ENCODE measurements at places on chromosomes 6 and 20.

DNA sequence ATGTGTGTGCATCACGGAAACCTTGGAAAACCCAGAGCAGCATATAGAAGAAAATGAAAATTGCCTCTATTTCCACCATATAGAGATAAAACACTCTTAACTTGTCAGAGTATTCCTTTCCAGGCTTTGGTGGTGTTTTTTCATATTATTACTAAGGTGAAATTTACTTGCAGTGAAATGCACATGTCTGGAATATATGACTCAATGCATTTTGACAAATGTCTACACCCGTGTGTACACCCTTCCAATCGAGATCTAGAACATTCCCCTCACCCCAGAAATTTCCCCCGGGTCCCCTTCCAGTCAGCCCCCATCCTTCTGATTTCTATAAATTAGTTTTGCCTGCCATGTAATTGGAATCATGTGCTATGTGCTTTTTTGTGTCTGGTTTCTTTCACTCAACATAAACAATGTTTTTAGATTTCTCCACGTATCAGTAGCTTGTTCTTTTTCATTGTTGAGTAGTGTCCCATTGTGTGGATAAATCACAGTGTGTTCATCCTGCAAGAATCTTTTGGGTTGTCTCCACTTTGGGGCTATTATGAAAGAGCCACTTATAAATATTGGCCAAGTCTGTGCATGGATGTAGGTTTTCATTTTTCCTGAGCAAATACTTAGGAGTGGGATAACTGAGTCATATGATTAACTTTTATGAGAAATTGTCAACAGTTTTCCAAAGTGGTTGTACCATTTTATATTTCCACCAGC is 19.9 kb upstream of the PREX1 start:
- no peak for DNase-seq

- DNase-seq: no peak
Observed at GRCh38 chr6:42693725-42694323, 28.6 kb downstream of the PRPH2 start.

DNA sequence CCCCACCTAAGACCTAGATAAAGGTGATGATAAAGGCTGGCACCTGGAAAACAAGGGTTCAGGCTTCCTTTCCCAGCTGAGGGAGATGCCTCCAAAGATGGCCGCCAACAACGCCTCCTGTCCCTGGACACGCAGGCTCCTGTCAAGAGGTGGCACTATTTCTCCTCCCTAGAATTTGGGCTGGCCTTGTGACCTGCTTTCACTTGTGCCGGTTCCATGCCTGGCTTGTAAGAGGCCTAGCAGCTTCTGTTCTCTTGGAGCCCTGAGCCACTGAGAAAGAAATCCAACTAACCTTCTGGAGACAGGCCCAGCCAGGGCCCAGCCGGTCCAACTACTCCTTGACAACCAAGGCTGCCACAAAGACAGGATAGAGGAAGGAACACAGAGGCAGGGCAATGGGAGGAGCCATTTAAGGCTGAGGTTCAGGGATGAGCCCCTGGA is 60.2 kb upstream of the RALY start:
- no peak for DNase-seq

GRCh38 chr20:63023071-63023935 is 16.5 kb upstream of the BHLHE23 start:
- no peak for DNase-seq

- peak; percentile 34 for DNase-seq
Observed at GRCh38 chr6:113879186-113880096, 22.3 kb downstream of the MARCKS start.

GRCh38 chr20:10560686-10561085 is 113.1 kb downstream of the JAG1 start:
- DNase-seq: no peak

DNA sequence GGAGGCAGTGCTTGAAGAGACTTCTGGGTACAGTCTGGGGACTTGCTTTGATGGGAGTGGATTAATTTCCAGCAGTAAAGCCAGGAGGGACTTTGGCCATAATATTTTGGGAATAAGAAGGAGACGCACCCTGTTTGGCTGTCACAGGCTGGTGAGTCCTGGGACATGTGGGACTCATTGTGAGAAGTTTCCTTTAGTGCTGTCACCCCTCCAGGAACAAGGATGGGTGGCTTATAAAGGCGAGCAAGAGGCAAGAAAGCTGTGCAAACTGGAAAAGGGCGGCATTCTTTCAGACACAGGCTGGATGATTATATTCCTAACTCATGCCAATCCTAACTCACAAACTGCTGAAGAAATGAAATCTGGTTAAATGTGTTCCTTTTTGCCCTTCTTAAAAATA is 77.5 kb upstream of the KCNK16 start:
- no peak for DNase-seq

DNA sequence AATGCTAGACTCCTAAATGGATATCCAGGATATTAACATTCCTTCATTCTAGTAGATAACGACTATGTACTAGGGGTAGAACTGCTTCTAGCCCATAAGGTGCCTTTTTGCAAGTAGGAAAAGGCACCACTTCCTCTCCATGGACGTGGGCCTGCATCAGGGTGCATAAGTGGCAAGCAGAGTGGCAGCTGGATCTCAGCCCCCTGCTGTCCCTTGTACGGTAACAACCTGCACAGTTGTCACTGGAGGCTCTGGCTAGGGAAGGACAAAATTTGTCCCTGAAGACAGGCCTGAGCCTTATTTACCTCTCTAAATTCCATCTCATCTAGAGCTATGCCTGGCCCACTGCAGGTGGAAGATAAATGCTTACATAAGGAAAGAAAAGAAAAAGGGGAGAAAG is 42.5 kb upstream of the SAYSD1 start:
- DNase-seq: no peak

DNA sequence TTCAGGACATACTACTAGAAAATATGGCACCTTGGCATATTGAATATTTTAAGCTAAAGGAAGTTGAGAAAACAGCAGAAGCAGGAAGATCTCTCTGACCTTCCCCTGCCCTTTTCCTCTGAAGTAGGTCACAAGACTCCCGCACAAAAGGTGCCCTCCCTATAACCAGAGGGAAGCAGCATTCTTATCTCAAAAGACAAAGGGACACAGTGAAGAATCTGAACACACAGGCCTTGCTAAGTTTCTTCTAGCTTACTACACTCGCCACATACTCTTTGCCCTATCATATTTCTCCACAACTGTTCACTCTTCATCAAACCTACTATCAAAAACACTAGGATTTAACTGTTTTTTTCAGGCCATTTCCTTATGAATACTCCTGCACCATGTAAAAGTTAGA is 151.2 kb downstream of the ELOVL4 start:
- no peak for DNase-seq

GRCh38 chr6:37528541-37528940 is 28.8 kb upstream of the CCDC167 start:
- DNase-seq: no peak

GRCh38 chr20:11452326-11452725 is 465.4 kb upstream of the BTBD3 start:
- DNase-seq: no peak

GRCh38 chr6:30748851-30749540 is 4.6 kb upstream of the IER3 start:
- DNase-seq: no peak

GRCh38 chr20:2004171-2004570 is 10.3 kb upstream of the PDYN start:
- DNase-seq: no peak

DNA sequence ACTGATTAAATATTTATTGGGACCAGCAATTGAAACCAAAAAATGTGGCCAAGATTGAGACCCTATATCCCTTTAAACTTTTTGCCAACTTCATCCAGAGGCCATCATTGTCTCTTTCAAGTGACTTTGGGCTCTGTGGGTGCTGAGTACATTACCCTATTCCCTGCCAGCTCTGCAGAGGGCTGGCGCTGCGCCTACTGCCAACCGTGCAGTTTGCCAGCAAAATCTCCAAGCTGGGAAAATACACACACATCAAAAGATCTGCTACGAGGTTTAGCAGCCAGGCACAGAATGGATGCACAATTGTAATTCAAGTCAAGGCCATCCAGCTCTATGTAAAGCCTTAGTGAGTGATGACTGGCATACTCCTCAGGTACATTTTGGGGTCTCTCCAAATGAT is 125.0 kb downstream of the CBLN4 start:
- no peak for DNase-seq

GRCh38 chr6:91497770-91498169 is 910.9 kb upstream of the MAP3K7 start:
- DNase-seq: no peak

DNA sequence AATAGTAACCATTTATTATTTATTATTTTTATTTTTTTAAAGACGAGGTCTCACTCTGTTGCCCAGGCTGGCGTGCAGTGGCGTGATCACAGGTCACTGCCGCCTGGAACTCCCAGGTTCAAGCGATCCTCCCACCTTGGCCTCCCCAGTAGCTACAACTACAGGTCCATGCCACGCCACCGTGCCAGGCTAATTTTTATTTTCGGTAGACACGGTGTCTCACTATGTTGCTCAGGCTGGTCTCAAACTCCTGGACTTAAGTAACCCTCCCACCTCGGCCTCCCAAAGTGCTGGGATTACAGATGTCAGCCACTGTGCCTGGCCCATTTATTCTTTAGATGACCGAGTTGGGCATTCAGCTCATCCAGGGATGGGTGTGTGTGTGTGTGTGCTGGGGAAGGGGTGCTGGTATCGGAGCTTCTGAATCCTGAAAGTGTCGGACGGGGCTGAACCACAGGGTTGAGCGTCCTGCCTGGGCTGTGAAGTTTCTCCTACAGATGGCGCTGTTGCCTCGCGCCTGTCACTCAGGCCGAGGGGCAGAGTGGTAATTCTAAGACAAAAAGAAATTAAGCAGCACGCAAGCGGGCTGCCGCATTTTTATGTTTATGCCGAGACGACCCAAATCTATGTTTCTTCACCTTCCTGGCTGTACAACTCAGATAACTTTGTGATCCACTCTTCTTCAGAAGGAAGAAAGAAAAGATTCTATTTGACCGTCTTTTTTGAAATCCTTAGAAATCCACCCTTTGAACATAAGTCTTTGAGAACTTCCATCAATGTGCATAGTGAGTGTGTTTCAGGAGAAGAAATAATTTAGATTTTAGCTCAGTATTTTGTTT is 252.8 kb downstream of the CDH26 start:
- no peak for DNase-seq

DNA sequence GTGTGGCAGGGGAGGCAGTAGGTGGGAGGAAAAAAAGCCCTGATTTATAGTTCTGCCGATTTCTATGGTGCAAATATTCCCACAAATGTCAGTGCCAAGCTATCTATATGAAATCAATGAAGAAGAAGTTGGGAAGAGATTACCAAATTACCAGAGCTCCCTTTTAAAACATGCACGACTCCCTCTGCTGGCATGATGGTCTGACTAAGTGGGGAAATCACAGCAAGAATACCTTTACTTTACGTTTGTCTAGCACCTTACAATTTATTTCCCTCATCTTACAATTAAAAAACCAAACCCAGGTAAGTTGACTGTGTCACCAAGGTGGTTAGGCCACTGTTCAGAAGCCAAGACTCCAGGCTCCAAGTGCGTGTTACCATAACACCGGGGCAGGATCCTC is 55.6 kb downstream of the AGPAT4 start:
- no peak for DNase-seq

GRCh38 chr6:78489874-78490273 is 377.5 kb upstream of the IRAK1BP1 start:
- no peak for DNase-seq

DNA sequence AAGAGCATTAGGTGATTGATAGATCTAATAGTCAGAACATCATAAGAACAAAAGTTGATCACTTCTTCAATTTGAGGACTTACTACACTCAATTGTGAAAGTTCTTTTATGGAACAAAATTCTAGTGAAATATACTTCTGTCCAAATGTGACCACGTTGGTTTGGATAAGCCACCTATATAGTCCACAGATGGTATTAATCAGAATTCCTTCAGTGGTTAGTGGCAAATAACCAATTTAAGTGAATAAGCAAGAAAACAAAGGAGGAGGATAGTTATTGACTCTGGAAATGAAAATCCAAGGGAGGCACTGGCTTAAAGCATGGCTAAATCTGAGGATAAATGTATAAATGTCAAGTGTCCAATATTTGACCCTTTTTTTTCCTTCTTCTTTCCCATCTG is 268.5 kb upstream of the MARCKS start:
- no peak for DNase-seq

- DNase-seq: no peak
Observed at GRCh38 chr6:161354276-161354840, 80.5 kb upstream of the AGPAT4 start.

- DNase-seq: no peak
Observed at GRCh38 chr6:50361641-50362331, 312.1 kb upstream of the DEFB112 start.

GRCh38 chr20:52340036-52340634 is 148.6 kb upstream of the ZFP64 start:
- DNase-seq: no peak

DNA sequence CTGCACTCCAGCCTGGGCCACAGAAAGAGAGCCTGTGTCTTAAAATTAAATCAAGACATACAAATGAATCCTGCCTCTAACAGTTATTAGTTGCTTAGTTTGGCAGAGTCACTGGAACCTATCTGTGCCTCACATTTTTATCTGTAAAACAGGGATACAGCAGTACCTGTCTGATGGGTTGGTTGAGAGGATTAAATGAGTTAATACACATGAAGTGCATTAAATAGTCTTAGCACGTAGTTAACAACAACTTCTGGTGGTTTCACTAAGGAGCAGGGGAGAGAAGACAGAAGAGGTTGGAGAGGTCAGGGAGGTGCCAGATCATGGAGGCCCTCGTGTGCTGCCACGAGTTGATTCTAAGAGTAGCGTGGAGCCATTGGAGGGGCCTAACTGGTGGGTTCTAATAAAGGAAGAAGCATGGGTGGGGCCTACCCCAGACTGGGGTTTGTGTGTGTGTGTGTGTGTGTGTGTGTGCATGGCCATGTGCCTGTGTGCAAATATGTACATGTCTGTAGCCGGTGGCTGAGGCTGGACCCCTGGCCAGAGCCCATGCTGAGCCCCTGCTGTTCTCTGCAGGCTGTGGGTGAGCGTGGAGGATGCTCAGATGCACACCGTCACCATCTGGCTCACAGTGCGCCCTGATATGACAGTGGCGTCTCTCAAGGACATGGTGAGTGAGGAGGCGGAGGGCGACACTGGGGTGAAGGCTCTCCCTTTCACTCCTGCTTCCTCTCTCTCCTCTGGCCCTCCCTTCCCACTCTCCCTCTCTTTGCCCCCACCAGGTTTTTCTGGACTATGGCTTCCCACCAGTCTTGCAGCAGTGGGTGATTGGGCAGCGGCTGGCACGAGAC is 9.1 kb downstream of the RBCK1 start:
- no peak for DNase-seq

DNA sequence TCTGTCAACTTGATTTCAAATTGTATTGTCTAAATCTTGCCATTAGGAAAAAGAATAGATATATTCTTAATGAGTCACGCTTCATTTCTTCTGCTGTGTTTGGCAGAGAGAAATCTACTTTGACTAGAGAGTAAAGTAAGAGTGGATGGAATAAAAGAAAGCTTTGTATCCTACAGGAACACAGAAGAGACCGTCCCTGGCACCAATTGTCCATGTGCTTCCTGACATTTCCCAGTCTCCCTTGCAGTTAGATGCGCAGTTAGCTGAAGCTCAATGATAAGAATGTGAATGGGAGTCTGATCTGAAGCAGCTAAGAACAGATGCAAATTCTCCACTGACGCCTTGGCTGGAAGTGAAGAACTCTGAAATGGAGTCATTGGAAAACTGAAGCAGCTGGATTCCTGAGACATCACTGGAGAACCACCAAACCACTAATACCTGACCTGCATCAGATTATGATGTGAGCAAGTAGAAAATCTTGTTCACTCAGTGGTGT is 528.2 kb upstream of the MARCKS start:
- no peak for DNase-seq

Measured in NCI-H1417 treated with DMSO at 0.1 percent for 48 hours (cell line).